H9 (cell line): ENCODE measurements at places on chromosomes 5 and 9. TPM values are rescaled to one million over a fixed set of nuclear protein-coding genes. Genes with fewer than 3 reads are reported as not detected.

Gene RPL35
- 1,840 and 1,901 TPM in 2 replicates for total RNA-seq

Gene PGM5
- not detected in 2 replicates for total RNA-seq

Gene SOHLH1
- total RNA-seq = not detected in 2 replicates

Gene TMEFF1
- 64.7 and 65.5 TPM in 2 replicates for total RNA-seq

Gene FOXD4L6
- 0.13 TPM in 1 of 2 replicates, not detected in the other for total RNA-seq

Gene PCDHGA4
- total RNA-seq = 2.3 and 2.6 TPM in 2 replicates

Gene SLC1A3
- 18.4 and 18.6 TPM in 2 replicates for total RNA-seq

Gene SLC31A1
- total RNA-seq = 34.4 and 34.8 TPM in 2 replicates

Gene IFNA21
- not detected in 2 replicates for total RNA-seq

Gene NUDT2
- total RNA-seq = 13.5 and 14.1 TPM in 2 replicates

Gene C9
- total RNA-seq = not detected in 2 replicates

Gene TPPP
- total RNA-seq = 0.44 and 0.48 TPM in 2 replicates

Gene SLC36A2
- 0.07 and 0.15 TPM in 2 replicates for total RNA-seq

Gene ANKRD18A
- 11.8 and 14.4 TPM in 2 replicates for total RNA-seq

Gene SLC46A2
- not detected in 2 replicates for total RNA-seq

Gene UNC13B
- 43.5 and 48.2 TPM in 2 replicates for total RNA-seq
